GM04504 (cell line): ENCODE measurements at places on chromosomes 6 and 20.

DNA sequence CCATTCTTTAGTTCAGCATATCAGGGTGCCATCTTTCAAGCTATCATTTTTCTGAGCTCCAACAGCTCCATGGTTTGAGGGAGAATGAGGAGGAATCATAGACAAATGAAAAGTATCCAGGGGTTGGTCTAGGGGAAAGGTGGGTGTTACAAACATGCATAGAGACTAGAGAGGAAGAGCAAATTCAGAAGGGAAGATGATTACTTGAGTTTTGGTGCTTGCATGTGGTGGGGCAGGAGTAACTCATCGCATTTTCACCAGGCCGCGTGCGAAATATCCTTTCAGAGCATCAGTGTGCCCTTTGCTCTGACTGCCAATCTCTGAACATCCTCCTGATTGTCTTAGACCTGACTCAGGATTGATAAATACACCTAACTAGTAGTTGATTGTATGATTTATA, 7.7 kb upstream of the BICRAL start:
- no peak for DNase-seq

- no peak for DNase-seq
Observed at GRCh38 chr6:72579865-72580264, 42.0 kb upstream of the KCNQ5 start.

GRCh38 chr6:139983555-139984276, 609.3 kb upstream of the CITED2 start:
- no peak for DNase-seq

DNA sequence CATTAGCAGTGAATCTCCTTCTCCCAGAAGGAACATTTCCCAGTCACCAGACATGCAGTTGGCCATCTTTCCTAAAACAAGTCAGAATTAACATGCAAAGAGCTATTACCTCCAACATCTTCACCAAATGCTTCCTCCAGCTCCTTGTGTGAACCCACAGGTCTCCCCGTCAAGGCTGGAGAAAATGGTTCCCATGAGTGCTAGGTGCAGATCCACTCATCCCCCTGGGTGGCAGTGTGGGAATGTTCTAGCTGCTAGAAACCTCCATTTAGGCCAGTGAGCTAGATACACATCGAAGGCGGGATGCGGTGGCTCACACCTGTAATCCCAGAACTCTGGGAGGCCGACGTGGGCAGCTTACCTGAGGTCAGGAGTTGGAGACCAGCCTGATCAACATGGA, 603.9 kb upstream of the SLC35B3 start:
- DNase-seq, result no peak

DNA sequence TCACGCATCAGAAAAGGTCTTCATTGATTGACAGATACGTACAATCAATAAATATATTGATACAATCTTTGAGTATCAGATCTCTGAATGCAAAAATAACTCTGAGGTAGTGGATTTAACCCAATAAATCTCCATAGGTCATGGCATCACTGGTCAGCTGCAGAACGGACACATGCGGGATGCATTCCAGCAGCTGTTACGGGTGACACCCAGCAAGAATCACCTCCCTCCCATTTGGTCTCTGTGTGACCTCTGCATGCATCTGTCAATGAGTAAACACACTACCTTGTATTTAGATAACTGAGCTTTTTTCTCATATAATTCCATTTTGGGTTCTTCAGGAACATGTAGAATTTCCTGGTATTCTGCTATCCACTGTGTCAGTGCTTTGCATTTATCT, 285.4 kb downstream of the SYNE1 start:
- DNase-seq, result no peak

GRCh38 chr20:16599257-16599656, 26.0 kb upstream of the KIF16B start:
- DNase-seq, result no peak
